ENCODE measurements at places on chromosomes 1 and 21.

- no peak for DNase-seq
These were observed 163.2 kb upstream of the CAMK1G start for GRCh38 chr1:209420276-209420675.

DNA sequence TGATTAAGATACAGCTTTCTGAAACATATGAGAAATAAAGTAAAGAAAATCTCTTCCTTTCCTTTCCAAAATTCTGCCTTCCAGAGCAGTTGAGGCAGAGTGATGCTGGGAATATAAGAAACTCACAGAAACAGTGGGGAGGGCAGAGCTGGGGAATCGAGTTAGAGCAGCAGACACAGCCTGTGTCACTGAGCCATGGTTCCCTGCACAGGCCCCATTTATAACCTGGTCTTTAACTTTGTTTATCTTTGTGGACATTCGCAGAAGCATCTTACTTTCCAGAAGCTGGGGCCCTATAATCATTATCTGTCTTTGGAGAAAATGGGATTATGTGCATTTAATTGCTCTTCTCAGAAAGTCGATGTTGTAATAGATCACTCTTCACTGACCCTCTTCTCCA is 349.1 kb downstream of the SETD4 start:
- DNase-seq = no peak

GRCh38 chr1:30400507-30400906 is 322.9 kb downstream of the MATN1 start:
- no peak for DNase-seq

DNA sequence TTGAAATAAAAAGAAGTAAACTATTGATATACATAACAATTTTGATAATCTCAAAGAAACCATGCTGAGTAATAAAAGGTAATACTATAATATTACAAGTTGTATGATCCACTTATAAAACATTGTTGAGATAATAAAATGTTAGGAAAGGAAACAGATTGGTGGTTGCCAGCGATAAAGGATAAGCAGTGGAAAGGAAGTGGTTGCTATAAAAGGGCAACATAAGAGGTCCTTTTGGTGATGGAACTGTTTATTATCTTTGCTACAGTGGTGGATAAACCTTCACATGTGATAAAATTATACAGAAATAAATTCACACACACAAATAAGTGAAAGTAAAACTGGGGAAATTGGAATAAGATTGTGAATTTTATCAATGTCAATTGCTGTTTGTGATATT is 15.1 kb downstream of the OR6F1 start:
- DNase-seq = no peak

DNA sequence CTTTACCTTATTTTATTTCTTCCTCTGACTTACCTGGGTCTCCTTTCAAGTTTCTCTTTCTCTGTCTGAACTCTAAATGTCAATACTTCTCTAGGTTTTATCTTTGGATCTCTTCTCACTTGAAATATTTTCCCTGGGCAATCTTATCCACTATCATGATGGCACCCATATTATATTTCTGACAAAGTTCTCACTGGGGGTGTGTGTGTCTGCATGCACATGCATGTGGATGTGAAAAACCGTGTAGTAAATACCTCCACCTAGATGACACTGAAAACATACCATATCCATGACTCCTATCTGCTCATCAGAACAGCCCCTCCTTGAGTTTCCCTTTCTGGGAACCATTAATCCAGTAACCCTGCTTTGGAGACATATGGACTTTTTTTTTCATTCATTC is 30.9 kb downstream of the DNASE2B start:
- no peak for DNase-seq
